ENCODE measurements at places on chromosomes 6 and 20.

- no peak for DNase-seq
Observed at GRCh38 chr6:169619650-169620049, 82.2 kb downstream of the WDR27 start.

DNA sequence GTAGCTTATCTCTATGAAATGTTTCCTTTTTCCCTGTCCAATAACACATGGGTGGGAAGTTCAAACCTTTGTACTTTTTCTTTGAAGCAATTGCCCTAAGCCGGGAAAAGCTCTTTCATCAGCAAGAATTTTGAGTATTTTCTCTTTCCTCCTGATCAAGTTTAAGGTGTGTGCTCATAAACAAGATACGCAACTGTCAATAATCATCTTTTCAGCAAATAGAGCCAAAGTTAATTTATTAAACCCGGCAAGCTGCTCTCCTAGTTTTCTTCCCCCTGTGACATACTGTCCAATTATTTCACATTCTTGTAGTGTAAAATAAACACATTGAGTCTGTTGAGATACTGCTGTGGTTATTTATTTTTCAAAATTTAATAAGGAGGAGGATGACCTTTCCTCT lies 194.4 kb downstream of the EDN1 start:
- no peak for DNase-seq

DNA sequence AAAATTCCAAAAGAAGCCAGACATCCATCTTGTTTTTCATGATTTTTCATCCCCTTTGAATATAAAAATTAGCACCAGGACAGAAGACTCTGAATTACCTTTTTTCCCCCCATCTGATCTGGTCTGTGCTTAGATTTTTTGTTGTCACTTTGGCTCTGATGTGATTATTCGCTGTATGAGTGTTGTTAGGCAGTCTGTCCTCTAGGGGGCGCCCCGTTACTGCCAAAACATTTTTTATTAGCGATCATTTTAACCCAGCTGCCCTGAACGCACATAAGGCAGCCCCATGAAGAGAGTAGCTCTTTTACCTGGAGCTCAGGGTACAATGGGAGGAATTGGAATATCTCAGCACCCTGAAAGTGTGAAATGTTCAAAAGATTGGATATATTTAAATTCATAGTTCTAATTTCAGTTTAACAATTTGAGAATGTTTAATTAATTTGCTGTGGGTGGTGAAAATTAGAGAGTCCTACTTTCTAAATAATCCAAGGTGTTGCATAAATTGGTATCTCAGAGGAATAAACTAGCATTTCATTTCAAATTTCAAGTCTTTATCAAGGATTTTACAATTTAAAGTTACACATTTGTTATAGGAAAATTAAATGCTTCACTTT lies 60.8 kb downstream of the PRPH2 start:
- DNase-seq: peak; percentile 56

- no peak for DNase-seq
Observed at GRCh38 chr6:160801418-160801817, 99.4 kb downstream of the PLG start.

GRCh38 chr6:4853782-4854511 lies 77.7 kb downstream of the CDYL start:
- no peak for DNase-seq

DNA sequence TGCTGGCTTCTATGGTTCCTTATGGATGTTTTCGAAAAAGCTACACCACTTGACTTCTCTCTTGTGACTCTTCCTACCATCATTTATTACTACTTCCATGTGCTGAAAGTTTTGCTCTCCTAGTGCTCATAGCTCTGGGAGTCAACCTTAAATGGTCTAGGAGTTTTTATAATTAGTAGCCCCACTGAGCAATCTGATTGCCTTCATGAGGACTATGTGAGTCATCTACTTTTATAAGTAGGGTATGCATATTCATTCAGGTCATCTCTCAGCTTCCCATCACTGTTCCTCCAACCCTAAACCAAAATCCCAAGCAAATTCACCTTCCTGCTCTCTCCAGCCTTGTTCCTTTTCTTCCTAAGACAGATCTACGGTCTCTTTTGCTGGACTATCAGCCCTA lies 17.4 kb upstream of the FAXC start:
- DNase-seq: no peak

DNA sequence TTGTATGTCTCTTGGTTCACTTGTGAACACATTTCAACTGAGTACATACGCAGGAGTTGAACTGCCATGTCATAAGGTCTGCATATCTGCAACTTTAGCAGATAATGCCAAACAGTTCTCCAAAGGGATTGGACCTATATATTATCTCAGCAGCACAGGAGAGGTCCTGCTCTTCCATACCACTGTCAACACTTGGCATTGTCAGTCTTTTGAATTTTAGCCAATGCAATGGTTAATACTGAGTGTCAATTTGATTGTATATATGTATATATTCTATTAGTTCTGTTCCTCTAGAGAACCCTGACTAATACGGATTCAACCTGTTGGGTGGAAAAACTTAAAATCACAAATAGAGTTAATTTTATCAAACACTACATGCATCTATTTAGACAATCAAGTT lies 26.1 kb upstream of the ARHGAP18 start:
- no peak for DNase-seq

DNA sequence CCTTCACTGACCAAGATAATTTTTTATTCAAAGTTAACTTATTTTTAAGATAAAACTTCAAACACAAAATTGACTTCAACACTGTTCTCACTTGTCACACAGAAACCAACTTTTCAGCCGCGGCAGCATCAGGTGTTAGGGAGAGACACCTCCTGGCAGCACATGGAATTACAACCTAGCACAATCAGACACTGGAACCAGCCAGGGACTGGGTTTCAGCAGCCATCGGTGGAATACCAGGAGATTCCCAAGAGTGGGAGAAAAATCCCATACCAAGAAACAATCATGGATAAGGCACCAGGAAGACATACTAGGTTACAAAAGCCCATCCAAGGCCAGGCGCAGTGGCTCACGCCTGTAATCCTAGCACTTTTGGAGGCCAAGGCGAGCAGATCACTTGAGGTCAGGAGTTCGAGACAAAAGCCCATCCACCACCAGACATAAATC lies 70.0 kb downstream of the SNX5 start:
- peak; percentile 15 for DNase-seq

DNA sequence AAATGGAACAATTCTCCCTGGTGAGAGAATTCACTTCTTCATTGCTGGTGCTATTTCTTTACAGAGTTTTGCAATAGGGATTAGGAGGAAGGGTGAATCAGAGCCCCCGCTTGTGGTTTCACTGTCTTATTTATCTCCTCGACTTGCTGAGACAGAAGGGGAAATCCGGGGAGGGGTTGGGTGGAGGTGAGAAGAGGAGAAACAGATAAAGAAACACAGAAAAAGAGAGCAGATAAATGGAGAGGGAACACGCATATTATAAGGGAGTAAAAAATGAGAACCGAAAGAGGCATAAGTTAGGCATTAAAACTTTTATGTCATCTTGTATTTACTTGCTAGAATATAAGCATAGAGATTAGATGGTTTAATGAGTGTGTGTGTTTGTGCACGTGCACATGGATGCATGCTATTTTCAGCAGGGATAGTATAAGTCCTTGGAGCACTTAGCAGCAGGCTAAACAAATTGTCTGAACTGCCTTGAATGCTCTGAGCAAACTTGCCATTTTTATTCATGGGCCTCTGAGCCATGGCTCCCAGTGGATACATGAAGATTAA lies 105.0 kb downstream of the OLIG3 start:
- DNase-seq: peak; percentile 2

DNA sequence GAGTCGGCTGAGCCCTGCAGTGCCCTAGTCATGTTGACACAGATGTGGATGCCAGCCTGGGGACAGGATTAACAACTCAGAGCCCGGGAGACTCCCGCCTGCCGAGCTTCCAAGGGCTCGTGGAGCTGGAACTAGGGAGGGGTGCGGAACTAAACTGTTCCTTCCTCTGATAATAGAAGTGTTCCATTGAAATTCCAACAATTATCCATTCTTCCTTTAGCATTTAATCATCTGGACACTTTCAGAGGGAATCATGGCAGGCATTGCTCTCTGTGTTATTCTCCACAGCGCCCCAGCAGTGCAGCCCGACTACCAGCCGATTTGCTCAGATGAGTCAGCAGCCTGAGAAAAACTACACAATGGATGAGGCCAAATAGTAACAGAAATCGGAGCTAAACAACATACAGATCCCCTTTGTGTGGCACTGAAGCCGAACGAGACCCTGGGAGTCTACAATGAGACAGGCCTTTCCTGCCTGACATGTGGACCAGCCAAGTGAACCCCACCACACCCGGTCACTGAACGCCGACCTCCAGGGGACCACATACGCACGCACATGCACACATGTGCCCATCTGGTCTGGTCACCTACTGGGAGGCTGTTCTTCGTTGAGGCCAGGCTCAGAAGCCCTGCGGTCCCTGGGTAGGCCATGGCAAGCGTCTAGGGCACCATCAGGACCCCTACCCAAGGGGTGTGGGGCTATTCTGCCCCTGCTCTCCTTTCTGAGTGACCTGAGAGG lies 238.4 kb upstream of the AFDN start:
- DNase-seq: no peak

GRCh38 chr6:39361657-39362486 lies 39.4 kb upstream of the KCNK16 start:
- DNase-seq: no peak

- DNase-seq: peak; percentile 6
Observed at GRCh38 chr6:154139892-154140291, 100.9 kb downstream of the OPRM1 start.

DNA sequence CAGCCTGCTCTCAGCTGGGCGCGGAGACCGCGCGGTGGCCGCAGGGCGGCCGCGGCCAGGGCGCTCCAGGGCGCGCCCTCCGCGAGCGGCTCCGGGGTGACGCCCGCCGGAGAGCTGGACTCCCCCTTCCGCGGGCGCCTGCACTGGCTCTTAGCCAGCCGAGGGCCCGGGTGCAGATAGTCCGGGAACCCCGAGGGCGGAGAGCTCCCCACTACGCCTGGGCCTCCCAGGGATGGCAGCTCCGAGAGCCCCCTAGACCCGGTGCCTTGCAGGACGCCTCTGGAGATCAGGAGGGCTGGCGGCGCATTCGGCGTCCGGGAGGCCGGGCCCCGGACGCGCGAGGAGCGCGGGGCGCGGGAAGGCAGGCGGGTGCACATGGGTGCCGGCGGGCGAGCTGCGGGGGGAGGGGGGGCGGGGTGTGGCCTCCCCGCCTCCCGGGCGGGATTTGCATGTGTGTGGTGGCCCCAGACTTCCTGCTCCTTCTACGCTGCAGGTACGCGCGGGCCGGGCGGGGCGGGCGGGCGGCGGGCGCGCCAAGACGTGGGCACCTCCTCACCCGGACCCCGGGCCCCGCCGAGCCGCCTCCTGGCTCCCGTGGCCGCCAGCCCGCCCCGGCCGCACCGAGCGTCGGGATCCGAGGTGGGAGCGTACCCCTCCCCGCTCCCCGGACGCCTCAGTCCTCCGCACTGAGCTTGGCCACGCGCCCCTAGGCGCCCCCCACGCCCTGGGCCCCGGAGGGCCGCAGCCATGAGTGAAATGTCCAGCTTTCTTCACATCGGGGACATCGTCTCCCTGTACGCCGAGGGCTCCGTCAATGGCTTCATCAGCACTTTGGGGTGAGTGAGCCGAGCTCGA lies at the start of gene ITPR3:
TSS of gene ITPR3 (plus strand) at position 467 of the 855 bp plus-strand sequence. CDS start at position 748, 281 bp downstream.
- no peak for DNase-seq

DNA sequence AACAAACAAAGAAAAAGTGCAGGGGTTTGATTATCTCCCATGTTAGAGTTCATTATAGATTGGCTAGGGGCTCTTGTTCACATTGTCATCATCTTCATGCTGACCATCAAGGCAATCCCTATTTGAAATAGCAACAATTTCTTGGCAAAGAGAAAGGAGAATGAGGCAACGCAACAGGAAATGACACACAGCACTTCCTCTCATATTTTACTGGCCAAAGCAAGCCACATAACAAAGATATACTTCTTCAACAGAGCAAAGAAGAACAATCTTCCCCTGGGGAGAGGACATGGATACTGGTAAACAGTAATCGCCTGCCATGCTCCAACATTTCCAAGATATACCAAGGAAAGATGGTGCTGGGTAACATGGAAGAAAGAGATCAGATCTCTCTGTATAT lies 29.8 kb downstream of the EPM2A start:
- DNase-seq: no peak

DNA sequence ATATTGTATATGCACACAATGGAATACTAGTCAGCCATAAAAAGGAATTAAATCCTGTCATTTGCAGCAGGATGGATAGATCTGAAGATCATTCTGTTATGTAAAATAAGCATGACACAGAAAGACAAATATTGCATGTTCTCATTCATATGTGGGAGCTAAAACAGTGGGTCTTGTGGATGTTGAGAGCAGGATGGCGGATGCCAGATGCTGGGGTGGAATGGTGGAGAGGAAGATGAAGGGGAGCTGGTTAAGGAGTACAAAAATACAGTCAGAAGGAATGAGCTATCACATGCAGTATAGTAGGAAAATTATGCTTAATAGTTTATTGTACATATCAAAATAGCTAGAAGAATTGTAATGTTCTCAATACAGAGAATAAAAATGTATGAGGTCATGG lies 41.8 kb downstream of the THBS2 start:
- DNase-seq: no peak

GRCh38 chr6:71513036-71513435 lies 224.4 kb downstream of the OGFRL1 start:
- no peak for DNase-seq
